Femur (tissue), 1 donor: ENCODE measurements at places on chromosomes 4 and X.

DNA sequence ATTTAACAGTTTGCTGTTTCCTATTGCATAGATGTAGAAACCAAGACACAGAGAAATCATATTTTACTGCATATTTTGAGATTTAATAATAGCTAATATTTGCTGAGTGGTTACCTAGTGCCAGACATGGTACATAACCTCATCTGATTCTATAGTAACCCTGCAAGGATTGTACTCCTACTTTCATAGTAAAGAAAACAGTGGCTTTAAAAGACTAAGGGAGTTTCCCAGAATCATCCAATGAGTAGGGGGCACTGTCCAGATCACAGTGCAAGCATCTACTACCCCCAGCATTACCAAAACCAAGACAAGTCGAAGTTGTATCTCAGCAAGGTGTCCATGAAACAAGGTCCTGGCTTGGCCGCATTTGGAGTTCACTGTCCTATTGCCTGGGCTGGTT lies 224.5 kb upstream of the TENM3 start:
- DNase-seq: no peak

DNA sequence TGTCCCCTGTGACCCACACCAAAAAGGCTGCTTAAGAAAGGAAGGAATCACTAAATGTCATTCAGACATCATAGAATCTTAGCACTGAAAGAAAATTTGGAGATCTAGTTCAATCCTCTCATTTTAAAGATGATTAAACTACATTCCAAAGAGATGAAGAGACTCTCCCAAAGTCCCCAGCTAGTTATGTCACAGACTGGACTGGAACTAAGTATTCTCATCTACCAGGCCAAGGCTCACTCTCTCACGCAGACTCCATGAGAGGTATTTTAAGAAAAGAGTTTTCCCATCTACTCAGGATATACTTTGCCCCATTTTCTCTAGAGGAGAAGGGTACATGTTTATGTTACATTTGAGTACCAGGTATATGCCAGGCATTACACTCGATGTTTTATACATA lies 6.9 kb downstream of the FABP2 start:
- no peak for DNase-seq

GRCh38 chr4:84849051-84849640 lies 117.3 kb downstream of the WDFY3 start:
- no peak for DNase-seq

- no peak for DNase-seq
Observed at GRCh38 chrX:10015355-10015722, 48.2 kb downstream of the CLDN34 start.

- DNase-seq: no peak
Observed at GRCh38 chrX:18537524-18537923, 112.1 kb downstream of the CDKL5 start.

DNA sequence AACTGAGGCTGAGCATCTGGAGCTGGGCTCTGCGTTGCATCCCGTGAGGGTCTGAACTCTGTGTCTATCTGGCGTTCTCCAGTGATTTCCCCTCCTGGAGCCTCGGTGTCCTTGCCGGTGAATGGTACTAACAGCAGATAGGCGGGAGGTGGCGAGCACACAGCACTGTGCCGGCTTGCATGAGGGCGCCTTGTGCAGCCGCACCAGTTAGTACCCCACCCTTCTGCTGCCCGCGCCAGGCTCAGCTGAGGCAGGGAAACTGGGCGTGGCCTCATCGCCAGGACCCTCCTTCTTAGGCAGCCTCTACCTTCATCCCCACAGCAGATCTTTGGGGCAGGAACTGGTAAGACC lies 42.7 kb downstream of the SORCS2 start:
- DNase-seq: no peak

DNA sequence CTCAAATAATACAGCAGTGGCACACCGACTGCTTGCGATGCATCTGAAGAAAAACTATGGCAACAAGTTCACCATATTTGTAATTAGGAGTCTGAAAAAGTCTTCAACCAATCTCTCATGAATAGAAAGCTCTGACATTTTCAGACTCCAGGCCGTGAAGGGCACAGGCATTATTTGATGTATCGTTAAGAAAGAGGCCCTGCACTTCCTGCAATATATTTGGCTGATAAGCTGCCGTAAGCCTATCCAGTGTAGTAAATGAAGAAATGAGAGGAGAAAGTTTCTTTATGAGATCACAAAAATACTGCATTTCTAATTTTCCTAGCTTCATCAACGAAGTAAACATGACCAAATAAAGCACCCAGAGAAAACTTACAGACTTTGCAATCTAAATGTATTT lies 613.8 kb upstream of the TECRL start:
- no peak for DNase-seq

DNA sequence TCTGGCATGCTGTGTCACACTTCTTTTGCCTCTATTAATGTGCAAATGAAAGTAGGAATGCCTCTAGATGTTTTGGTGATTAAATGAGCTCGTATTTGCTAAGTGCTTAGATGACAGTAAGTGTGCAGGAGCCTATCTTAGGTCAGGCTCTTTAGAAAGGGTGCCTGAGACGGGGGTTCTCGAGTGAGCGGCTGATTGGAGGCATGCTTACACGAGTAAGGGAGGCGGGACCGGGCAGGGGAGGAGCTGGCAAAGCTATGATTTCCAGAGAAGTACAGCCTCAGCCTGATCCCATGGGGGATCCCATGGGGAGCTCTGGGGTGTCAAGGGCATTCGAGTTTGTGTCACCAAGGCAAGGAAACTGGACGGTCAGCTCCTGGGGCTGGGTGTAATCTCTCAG lies 44.8 kb downstream of the CLDN34 start:
- no peak for DNase-seq

- no peak for DNase-seq
Observed at GRCh38 chrX:54093571-54093970, 49.3 kb upstream of the PHF8 start.

GRCh38 chr4:159240046-159240445 lies 137.2 kb downstream of the RAPGEF2 start:
- DNase-seq: no peak

DNA sequence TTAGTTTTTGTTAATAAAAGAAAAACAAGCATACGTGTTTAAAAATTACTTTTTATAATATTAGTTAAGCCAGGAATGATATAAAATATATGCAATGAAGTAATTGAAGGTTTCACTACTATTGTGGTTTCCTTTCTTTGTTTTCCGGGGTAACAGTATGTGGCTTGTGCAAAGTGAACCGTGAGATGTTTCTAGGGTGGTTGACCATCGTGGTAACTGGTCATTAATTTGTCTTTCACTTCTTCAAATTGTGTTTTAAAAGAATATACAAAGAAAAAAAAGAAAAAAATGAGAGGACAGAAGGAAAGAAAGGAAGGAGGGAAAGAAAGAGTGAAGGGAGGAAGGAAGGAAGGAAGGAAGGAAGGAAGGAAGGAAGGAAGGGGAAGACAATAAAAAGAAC lies 330.1 kb upstream of the CPXCR1 start:
- no peak for DNase-seq

- no peak for DNase-seq
Observed at GRCh38 chr4:143348233-143349077, 11.8 kb downstream of the GAB1 start.

GRCh38 chrX:903116-903515 lies 272.5 kb downstream of the SHOX start:
- DNase-seq: peak; percentile 34

GRCh38 chr4:169238445-169238844 lies 32.3 kb downstream of the SH3RF1 start:
- no peak for DNase-seq

DNA sequence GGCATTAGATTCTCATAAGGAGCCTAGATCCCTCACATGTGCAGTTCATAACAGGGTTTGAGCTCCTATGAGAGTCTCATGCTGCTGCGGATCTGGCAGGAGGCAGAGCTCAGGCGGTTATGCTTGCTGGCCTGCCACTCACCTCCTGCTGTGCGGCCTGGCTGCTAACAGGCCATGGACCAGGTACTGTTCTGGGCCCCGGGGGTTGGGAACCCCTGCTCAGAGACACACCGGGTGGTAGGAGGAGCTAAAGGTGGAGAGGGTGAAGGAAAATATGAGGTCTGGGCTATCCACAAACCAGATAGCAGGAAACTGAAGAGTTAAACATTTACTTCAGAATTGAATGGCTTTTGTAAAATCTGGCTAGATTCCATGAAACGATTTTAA lies 5.9 kb upstream of the F11 start:
- DNase-seq: no peak

DNA sequence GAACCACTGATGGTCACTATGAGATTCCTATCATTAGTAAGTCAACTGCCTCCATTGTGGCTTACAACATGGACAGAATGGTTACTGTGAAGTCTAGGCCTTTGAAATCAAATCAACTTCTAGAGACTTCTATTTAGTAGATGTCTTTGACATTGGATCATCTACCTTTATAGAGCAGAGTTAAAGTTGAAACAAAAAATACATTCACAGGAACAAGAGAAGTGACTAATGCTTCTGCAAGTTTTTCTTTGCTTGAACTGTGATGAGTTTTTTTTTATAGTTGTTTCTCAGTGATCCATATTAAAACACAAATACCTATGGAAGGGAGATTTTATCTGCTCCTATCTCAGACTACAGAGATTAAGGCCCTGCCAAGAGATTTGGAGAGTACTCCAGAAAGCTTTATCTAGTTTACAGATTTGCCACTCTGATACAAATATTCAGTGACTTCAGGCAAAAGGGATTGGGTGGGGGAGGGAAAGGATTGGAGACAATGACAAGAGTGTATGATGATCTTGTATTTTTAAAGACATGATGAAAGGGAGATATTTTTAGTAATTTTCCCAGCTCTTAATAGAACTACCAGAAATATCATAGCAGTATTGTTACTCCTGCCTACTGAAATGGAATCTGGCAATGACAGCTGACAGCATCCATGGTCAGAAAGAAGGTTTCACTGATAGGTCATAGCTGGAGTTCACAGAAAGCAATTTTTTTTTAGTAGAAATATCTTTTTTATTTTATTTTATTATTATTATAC lies 16.0 kb upstream of the EPGN start:
- no peak for DNase-seq

GRCh38 chr4:30717208-30718020 lies 2.8 kb upstream of the PCDH7 start:
- peak; percentile 77 for DNase-seq

- no peak for DNase-seq
Observed at GRCh38 chr4:147463065-147463464, 17.8 kb upstream of the EDNRA start.

DNA sequence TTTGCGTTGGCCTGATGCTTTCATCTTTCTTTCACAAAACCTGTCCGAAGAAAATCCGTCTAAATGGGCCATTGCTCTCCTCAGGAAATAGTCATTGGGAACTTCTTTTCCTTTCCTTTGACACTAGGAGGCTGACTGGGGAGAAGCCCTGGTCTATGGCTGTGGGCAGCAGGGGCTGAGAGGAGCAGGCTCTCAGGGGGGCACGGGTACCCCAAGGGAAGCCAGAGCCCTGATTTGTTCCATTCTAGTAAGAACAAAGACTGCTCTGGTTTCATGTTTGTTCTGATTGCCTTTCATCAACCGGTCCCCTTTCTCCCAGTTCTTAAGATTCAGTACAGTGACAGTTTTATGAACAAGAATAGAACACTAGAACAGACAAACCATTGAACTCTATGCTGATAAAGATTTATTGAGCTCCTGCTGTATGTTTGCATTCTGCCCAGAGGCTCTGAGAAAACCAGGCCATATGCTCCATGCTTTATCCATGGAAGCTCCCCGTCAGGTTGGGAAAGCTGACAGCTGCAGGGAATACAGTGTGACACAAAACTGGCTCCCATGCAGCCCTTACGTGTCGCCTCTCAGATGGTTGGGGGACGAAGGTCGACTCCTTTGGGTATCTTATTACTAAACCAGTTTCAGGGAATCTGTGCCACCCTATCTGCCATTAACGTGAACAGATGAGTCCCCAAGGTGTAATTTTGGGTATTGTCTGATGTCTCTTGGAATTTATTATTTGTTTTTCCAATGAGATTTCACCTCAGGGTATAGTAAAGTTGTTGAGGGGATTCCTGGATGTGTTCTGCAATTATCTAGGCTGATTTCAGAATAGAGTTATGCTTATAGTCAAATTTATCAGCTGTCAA lies 72.4 kb upstream of the MSANTD1 start:
- no peak for DNase-seq

- DNase-seq: peak; percentile 59
Observed at GRCh38 chrX:39756086-39756883, 341.5 kb downstream of the BCOR start.

- DNase-seq: no peak
Observed at GRCh38 chrX:23854122-23854521, 53.6 kb downstream of the APOO start.

- no peak for DNase-seq
Observed at GRCh38 chr4:88511236-88511635, 12.3 kb downstream of the PYURF start.

DNA sequence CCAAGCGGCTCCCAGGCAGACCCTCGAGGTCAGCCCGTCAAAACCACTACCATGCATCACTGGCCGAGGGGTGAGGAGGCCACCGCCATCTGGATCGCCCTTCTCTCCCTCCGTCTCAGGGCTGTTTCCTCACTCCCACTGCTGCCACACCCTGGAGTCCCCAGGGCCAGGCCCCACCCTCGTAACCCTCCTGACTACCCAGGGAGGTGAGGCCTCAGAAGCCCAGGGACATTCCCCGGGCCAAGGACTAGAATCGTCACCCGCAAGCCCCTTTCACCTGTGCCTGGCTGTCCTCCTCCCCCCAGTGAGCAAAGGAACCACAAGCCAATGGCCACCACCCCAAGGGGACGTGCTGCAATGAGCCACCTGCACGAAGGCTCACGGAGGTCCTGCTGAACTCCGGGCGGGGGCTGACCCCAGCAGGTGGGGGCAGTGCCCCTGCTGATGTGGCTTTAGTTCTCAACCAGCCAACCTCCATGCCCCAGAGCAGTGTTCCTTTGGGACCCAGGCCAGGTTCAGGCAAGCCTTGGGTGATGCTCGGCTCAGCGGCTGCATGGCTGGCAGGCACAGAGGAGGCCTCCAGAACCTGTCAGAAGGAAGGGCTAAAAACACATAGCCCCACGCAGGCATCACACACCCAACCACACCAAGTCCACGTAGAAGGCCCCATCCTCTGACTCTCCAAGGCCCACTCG lies 23.8 kb downstream of the PPP2R2C start:
- DNase-seq: no peak
